ENCODE measurements at places on chromosomes 1 and 21. TPM values are rescaled to one million over a fixed set of nuclear protein-coding genes. Genes with fewer than 3 reads are reported as not detected.

GRCh38 chr1:8170059-8170835, 144.1 kb upstream of the ERRFI1 start:
- no peak for DNase-seq

DNA sequence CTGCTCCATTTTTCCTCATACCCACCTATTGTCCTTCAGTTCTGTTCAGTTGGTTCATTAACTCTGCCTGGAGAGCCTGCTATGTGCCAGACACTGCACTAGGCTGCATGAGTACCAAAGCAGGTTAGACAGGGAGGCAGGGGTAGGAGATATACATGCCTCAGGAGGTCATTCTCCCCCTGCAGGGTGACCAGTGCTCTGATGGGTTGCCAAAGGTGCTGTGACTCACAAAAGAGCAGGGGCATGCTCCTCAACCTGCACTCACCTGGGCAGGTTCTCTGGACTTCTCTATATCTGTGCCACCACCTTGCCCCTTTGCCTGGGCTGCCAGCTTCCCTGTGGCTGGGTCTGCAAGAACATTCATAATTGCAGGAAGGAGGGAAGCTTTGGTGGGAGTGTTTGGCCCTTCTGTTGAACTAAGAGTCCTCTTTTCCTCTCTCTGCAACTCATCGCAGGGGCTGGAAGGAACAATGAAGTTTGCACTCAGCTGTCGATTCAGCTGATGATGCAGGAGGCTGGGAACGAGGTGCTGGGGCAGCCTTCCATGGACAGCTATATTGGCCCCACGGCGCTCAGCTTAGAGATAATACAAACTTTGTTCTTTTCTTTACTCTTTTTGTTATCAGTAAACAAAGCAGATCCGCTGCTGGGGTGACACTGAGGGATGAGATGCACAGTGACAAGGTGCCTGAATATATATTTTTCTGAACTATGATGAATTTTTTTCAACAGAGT, 356.4 kb upstream of the PLXNA2 start:
- no peak for DNase-seq

DNA sequence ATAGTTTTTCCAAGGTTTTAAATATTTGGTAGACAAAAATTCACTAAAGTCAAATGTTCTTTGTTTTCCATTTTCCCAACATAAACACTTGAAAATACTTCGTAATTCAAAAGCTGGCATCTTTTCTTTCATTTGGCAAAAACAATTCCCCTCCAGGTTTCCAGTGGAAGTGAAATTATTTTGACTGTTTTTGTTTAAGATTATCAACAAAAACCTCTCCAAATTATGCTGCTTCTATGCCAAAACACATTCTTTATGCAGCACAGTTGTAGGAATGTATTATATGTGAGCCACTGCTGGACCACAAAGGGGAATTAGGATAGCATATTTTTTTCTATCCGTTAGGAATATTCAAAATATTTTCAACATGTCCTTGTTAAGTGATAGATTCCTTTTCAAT, 44.1 kb downstream of the SLC5A9 start:
- no peak for DNase-seq

DNA sequence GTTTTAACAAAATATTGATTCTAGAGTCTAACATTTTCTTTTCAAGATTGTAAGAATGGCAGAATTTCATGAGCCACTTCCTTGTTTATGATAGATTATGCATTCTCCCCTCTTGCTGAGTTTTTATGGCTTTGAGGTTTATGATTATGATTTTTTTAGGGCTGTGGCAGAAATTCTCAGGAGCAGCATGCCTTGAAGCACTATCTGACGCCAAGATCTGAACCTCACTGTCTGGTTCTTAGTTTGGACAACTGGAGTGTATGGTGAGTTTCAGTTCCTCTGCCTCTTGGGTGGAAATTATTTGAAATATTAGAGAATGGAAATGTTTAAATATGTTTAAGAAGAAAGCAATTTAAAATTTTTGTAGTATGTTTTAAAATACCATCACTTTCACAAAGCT, 10.2 kb downstream of the USP16 start:
- DNase-seq: no peak

- peak; percentile 1 for DNase-seq
Measured at GRCh38 chr1:175191659-175192058, 917 bp downstream of the KIAA0040 start.

DNA sequence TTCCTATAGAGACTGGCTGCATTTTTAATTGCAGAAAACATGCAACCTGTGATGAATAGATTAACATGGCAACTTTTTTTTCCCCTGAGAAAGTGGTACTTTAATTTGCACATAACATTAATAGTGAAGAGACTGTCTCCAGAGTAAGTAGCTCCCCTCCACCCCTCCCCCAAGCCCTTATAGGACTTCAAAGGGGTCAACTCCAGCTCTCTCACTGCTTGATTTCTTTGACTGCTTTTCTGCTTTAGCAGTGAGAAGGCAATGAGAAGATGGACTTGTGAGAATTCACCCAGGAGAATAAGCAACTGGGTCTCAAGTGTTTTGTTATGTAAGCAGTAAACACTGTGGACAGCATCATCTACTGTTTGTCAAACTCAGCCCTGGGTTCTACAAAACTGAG, 355.0 kb downstream of the CAMTA1 start:
- no peak for DNase-seq

- no peak for DNase-seq
Measured at GRCh38 chr1:181812208-181812607, 249.3 kb downstream of the ZNF648 start.

DNA sequence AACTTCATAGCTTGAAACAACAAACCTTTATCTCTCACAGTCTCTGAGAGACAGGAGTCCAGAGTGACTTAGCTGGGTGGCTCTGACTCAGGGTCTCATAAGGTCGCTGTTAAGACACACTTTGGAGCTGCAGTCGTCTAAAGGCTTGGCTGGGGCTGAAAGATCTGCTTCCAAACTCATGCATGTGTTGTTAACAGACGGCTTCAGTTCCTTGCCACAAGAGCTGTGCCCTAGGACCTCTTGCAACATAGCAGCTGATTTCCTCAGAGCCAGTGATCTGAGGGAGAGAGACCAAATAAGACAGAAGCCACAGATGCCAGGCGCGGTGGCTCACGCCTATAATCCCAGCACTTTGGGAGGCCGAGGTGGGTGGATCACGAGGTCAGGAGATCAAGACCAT, 176.8 kb downstream of the DISC1 start:
- DNase-seq: peak; percentile 41

- no peak for DNase-seq
Measured at GRCh38 chr1:43121256-43121900, 50.7 kb downstream of the EBNA1BP2 start.

GRCh38 chr21:44261675-44262295, at the start of gene DNMT3L:
DNMT3L (minus strand) TSS chr21:44261897; CDS start chr21:44261259, 638 bp downstream.
- no peak for DNase-seq

- no peak for DNase-seq
Measured at GRCh38 chr1:235133086-235133485, 4.4 kb upstream of the TOMM20 start.

GRCh38 chr1:178060789-178061556, 32.9 kb upstream of the RASAL2 start:
- DNase-seq: peak; percentile 72

DNA sequence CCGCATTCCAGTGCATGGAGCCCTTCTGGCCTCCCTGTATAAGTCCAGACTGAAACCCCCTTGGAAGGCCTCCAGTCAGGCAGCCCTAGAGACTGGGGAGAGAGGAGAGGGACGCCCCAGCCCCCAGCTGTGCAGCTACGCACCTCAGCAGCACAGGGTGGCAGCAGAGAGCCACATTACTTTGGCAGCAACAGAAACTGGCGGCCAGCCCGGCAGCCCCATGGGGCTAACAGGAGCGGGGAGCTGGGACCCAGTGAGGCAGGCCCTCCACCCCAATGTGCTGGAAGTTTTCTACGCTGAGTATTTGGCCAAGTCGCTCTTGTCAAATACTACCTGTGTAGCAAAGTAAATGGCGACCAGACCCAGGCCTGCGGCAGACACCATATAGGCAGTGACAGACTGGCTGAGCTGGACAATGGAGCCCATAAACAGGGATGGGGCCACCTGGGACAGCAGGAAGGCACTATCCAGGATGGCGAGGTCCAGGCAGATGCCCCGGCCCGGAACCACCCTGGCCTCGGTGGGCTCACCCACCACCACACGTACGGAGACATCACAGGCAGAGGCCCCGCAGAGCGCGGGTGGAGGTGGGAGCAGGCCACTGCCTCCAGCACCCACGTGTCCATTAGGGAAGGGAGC, 21.2 kb downstream of the SLC45A3 start:
- DNase-seq: peak; percentile 77

GRCh38 chr1:7145947-7146346, 360.7 kb downstream of the CAMTA1 start:
- no peak for DNase-seq

GRCh38 chr1:2989976-2990375, 31.3 kb upstream of the ACTRT2 start:
- DNase-seq: no peak

DNA sequence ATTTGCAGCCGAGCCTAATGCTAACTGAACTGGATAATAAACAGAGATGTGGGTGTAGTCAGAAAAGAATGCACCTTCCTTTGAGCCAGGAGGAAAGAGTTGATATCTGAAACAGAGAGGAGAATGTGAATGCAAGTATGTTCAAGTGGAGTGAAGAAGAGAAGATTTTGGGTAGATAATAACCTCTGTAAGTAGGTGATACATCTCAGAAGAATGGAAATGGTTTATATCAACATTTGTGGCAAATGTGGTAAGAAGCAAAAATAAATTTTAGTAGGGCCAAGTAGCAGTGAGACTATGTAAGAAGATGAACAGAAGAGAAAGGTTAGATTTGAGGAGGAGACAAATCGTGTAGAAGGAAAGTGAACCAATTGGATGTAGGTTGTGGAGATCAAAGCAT, 1.7 kb upstream of the DNTTIP2 start:
- DNase-seq: no peak

- peak; percentile 96 for DNase-seq
Measured at GRCh38 chr1:25743164-25744139, 56.5 kb upstream of the SELENON start.

DNA sequence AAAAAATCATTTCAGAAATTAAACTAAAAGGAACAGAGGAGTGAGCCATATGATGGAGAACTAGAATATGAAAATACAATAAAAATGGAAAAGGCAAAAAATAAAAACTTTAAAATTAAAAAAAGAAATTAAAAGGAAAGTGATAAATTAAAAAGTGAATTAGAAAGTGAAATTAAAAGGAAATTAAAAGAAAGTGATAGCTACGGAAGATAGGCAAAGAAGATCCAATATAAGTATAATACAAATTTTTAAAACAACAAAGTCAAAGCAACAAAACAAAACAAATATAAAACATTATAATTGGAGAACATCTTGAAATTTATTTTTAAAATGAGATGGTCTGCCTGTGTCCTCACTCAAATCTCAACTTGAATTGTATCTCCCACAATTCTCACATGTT, 165.8 kb downstream of the GPATCH2 start:
- no peak for DNase-seq

GRCh38 chr1:196651637-196652215, at the start of gene CFH:
CFH (plus strand) TSS chr1:196652043; CDS start chr1:196652118, 75 bp downstream.
- peak; percentile 85 for DNase-seq

DNA sequence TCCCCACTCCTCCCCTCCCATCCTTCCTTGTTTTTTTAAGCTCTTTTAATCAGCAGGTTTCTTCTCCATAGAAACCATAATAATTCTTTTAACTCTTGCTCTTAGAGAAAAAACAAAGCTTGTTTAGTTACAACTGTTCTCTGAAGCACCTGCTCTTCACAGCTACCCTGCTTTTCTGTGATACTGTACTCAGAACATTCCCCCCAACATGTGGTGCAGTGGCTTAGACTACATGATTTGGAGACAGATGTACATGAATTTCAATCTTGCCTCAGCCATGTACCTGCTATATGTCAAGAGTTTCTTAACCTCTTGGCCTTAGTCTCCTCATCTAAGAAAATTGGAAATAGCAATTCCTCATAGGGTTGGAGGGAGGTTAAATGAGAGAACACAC, 33.5 kb downstream of the LAMC2 start:
- DNase-seq: no peak

DNA sequence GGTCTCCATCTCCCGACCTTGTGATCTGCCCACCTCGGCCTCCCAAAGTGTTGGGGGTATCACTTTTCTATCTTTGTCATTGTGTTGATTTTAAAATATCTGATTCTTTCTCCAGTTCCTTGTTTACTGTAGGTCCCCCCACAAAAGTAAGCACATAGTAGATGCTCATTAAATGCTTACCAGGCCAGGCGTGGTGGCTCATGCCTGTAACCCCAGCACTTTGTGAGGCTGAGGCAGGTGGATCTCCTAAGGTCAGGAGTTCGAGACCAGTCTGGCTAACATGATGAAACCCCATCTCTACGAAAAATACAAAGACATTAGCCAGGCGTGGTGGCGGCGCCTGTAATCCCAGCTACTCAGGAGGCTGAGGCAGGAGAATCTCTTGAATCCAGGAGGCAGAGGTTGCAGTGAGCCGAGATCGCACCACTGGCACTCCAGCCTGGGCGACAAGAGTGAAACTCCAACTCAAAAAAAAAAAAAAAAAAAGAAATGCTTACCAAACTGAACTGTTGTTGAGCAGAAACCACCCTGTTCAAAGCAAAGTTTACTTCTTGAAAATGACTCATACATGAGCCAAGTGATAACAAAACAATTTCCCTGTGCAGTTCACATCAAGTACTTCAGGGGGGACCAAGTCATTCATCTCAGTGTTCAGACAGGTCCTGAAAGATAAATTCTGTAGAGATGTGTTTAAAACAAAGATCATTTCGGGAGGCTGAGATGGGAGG, 24.3 kb upstream of the NID1 start:
- no peak for DNase-seq

DNA sequence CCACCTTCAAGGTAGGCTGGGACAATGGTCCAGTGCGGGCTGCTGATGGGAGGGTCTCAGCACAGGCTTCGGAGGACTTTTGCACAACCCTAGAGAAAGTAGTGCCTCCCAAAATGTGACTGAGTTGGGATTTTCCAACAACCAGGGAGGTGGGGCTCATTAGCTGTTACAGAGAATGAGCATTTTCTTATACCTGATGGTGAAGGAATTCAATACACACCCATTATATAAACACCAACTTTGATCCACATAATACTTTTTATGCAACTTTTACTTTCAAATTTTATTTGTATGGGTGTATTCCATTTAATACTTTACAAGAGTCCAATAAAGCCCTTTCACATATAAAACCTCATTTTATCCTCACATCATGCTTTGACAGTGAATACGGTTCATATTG, 31.3 kb upstream of the RNF186 start:
- DNase-seq: no peak

GRCh38 chr1:117871013-117871412, 58.4 kb downstream of the GDAP2 start:
- DNase-seq: no peak

DNA sequence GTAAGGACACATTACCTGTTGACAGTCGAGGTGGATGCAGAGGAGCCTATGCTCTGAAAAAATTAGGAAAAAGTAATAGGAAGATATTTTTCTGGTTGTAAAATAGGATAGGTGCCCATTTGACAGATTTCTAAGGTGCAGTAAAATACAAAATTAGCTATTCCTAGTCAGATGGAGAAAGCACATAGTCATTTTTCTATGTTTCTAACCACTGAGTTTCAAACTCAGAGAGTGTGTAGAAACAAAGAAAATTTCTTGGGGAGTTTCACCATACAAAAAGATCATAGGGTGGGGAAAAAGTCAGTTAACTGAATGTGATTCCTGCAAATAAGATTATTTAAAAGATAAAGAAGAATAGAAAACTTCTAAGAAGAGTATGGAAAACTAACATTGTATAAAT, 666.9 kb downstream of the KCNT2 start:
- DNase-seq: no peak

- no peak for DNase-seq
Measured at GRCh38 chr1:203113308-203113707, 14.2 kb upstream of the ADORA1 start.

Gene AKT3
- total RNA-seq: 10.4 TPM

Gene FBXO44
- 6.8 TPM for total RNA-seq

Gene RNF186
- not detected for total RNA-seq

Gene FAM72C
- total RNA-seq: 0.96 TPM

Gene A3GALT2
- total RNA-seq: 0.32 TPM

Gene BATF3
- 0.94 TPM for total RNA-seq
